Activated naive CD4-positive, alpha-beta T cell treated with anti-CD3 and anti-CD28 coated beads, Interleukin-2, amount 50 U/mL, for 16 hours (primary cell): ENCODE measurements at places on chromosomes 12 and 14.

- DNase-seq = no peak
These were observed 107.4 kb downstream of the DNAI7 start for GRCh38 chr12:25087596-25087995.

- no peak for DNase-seq
These were observed 313.3 kb upstream of the SFSWAP start for GRCh38 chr12:131397493-131398181.

DNA sequence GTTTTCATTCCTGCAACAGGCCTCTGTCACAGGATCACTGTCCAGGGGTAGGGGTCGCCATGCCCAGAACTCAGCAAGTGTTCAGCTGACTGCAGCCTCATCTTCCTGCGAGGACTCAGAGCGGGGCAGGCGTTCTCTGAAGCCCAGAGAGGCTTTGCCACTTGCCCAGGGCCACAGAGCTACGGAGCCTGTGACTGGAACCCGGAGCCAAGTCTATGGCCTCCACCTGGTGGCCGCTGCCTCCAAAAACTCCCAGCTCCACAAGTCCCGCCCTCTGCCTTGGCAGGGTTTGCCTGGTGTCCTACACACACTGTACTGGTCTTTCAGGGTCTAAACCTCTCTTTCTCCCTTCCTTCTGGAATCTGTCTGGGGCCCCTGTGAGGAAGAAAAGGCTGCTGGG is 8.7 kb upstream of the PPP1R13B start:
- no peak for DNase-seq

- DNase-seq = no peak
These were observed 8.8 kb downstream of the AICDA start for GRCh38 chr12:8603856-8604255.

GRCh38 chr12:92341065-92341668 is 195.5 kb upstream of the BTG1 start:
- no peak for DNase-seq

DNA sequence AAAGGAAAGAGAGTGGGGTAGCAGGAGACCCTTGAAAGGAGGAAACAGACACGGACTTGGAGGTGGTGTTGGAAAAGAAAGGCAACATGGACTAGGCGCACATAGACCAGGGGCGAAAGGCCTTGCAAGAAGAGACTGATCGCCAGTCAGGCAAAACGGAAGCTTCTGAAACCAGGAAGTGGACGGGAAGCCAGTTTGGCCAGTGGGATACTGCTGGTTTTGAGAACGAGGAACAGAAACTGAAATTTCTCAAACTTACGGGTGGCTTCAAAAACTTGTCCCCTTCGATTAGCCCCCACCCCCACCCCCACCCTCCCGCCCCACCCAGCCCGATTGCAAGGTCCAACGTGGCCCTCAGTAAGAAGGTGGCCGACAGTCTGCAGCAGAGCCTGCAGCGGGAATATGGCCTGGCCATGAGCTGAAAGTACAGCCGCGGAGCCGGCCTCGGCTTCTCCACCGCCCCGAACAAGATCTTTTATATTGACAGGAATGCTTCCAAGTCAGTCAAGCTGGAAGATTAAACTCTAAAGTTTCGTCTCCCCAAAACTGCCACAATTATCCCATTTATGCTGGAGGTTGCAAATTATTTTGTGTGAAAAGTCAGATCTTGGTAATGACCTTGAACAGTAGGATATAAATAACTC is 364.7 kb downstream of the BCAT1 start:
- no peak for DNase-seq

- no peak for DNase-seq
These were observed 99.7 kb downstream of the FGD4 start for GRCh38 chr12:32499048-32499447.

- DNase-seq = no peak
These were observed 158.7 kb downstream of the DACT1 start for GRCh38 chr14:58796242-58797009.

DNA sequence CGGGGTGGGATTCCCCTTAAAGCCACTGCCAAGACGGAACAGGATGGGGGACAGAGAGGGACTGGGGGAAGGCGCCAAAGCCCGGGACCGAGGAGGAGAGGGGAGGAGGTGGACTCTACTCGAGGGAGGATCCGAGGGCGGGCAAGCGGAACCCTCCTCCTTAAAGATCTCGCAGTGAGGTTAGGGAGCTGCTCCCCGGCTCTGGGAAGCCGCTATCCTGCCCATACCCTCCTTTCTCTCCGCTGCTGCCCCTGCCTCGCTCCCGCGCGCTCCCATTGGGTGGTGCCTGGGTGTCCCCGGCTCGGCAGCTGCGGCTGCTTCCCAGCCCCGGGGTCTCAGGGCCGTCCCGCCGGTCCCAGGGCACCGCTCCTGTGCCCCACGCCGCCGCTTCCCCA is 16.4 kb downstream of the KRT18 start:
- DNase-seq = no peak
